Fibroblast of skin of scalp (primary cell): ENCODE measurements at places on chromosomes 1 and 21.

DNA sequence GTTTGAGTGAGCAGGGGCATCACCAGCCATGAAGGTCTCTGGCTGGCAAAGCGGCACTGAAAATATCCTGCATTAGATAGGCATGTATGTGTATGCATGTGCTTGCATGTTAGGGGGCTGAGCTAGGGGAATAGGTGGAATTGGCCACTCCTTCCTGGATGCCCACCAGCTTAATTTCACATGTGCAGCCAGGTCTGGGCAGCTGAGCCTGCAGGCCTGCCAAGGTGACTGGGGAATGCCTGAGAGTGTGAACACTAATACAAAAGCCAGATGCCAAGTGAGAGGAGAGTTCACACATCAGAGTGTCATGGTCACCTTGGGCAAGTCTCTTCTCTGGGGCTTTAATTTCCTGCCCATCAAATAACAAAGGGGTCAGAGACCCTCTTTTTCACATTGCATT is 155.9 kb downstream of the HIVEP3 start:
- DNase-seq = no peak

GRCh38 chr1:246020211-246020954 is 486.7 kb downstream of the SMYD3 start:
- DNase-seq = no peak

GRCh38 chr1:115697619-115698018 is 55.8 kb downstream of the VANGL1 start:
- no peak for DNase-seq

DNA sequence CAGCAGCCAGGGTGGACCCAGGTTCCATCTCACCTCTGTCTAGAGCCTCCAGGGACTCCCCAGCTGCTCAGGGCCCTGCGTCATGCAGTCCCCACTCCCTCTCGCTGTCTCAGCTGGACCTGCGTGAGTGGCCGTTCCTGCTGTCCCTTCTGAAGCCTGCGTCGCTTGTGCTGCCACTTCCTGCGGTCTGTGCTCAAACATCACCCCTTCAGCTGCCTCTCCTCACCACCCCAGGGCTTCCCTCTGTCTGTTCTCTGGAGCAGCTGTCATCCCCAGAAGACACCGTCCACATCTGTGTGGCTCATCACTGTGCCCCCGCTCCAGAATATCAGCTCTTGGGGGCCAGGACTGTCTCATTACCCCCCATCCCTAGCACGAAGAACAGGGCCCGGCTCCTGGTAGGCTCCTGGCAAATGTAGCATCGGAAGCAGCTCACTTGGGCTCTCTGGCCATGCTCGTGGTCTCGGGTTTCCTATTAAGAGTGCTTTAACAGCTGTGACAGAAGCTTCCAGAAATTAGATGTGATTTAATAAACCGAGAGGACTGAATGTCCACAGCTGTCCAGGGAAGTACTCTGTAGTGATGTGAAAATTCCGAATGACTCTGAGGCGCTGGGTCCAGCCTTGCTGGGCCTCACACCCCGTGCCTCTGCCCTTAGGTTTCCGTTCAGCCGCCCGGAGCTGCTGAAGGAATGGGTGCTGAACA is 3.3 kb downstream of the THAP3 start:
- no peak for DNase-seq

DNA sequence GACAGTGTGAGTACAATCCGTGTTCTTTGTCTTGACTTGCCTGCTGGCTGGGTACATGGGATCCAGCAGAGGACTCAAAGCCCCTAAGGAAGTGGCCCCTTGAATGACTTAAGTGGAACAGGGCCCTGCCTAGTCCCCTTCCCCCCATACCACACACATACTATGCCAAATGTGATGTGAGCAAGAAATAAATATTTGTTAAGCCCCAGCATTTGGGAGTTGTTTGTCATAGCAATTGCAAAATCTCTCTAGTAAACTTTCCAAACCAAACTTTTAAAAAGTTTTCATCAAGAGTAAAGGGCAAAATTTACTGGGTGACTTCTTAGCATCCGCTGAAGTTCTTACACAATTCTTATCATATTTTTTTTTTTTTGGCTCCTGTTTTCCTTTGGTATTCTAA is 32.5 kb upstream of the CACHD1 start:
- no peak for DNase-seq

DNA sequence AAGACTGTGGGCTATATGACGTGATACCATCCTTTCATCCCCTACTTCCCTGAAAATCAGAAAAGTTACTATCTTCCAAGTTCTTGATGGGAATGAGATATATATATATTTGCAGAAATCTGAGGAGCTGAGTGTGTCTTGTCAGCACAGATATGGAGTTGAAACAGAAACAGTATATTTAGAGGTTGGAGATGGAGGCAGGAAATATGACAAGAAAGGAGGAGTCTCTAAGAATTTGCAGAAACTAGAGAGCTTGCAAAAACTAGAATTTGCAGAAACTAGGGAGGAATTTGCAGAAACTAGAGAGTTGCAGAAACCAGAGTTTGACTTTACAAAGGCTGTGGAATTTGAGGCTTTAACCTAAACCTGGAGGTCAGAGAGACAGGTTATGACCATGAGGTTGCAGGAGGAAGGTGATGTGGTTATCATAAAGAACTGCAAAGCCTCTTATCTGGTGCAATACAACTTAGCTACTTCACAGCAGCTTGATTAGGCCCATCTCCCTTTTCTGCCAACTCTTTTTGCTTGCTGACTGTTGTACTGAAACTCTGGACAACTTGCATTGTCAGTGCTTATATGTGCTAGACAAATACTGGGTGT is 22.3 kb downstream of the XCL2 start:
- DNase-seq = no peak

- no peak for DNase-seq
These were observed 390.0 kb downstream of the CAMTA1 start for GRCh38 chr1:7174980-7175906.

- DNase-seq = no peak
These were observed 28.5 kb upstream of the SERBP1 start for GRCh38 chr1:67458663-67459062.

- no peak for DNase-seq
These were observed 13.1 kb downstream of the ACBD6 start for GRCh38 chr1:180489313-180489712.

GRCh38 chr21:41435706-41436105 is 9.7 kb downstream of the MX1 start:
- no peak for DNase-seq

- DNase-seq = no peak
These were observed 95.9 kb downstream of the PLD5 start for GRCh38 chr1:242428399-242429190.

GRCh38 chr1:235999259-235999925 is 65.5 kb downstream of the NID1 start:
- peak; percentile 80 for DNase-seq

DNA sequence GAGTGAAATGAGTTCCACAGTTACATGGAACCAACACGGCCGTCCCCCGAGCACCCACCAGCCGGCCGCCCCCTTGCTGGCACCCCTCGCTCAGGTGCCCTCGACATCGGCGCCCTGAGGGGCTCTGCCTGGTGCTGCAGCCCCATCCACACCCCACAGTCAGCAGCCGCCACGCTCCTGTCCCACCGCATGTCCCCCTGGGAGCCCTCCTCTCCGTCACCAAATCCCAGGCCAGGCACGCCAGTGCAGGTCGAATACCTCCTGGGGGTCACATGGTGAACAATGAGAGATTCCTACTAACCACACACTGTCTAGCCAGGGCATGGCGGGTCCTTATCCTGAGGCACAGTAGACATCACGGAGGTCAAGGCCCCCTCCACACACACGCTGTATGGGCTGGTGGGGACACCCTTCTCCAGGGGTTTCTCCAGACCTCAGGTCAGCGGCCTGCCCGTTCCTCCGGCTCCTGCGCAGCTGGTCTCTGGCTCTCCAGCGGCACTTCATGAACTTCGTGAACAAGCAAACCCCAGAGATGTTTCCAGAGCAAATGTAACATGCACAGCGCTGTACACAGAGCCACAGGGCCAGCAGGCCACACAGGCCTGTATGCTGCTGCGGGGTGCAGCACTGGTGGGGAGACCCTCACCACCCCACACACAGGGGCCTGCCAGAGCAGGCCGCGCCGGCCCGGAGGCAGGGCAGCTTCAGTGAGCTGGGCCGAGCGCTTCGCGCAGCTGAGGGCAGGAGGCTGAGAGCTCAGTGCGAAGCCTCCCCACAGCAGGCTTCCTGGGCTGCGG is 21.8 kb downstream of the POFUT2 start:
- no peak for DNase-seq

GRCh38 chr1:156160743-156161171 is 7.4 kb downstream of the SEMA4A start:
- peak; percentile 80 for DNase-seq

GRCh38 chr1:36585569-36586548 is 103.1 kb upstream of the CSF3R start:
- no peak for DNase-seq

GRCh38 chr1:101088431-101088830 is 62.8 kb upstream of the DPH5 start:
- peak; percentile 6 for DNase-seq

- DNase-seq = peak; percentile 51
These were observed 935 bp downstream of the KCNK2 start for GRCh38 chr1:215083383-215083961.

DNA sequence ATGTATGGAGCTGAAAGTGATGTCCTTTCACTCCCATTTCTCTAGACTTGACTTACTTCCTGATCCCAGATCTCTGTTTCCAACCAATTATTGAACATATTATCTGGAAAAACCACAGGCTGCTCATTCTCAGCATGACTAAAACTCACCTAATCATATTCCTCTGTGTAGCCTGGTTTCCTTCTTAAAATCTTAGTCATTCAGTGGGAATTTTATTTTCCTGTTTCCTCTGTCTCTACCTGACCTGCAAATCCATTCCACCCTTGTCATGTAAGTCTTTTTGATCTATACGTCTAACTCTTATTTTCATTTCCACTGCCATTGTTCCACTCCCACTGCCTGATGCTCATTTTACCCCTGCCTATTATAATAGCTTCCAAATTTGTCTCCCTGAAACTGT is 67.9 kb upstream of the APOBEC4 start:
- no peak for DNase-seq

DNA sequence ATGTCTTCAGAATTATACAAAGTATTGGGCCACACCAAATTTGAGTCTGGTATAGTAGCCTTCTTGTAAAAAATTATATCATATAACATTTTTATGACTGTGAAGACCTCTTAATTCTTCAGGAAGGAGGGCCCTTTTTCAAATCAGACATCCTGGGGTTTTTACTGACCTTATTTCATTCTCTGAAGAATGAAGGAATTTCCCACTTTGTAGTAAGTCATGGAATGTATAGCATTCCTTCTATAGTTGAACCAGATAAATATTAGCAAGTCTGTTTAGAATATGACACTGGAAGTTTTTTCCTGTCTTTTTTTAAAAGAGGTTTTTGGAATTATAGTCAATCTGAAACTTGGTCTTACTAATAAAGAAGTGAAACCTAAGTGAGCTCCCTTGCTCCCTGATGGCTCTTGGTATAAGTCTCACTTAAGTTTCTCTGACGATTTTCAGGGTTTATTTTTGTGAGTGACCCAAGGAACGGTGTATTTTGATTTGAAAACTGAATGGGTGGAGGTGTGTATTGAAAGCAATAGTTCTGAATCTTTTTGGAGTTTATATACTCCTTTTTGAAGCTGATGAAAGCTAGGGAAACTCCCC is 23.7 kb downstream of the SNX27 start:
- DNase-seq = peak; percentile 71

DNA sequence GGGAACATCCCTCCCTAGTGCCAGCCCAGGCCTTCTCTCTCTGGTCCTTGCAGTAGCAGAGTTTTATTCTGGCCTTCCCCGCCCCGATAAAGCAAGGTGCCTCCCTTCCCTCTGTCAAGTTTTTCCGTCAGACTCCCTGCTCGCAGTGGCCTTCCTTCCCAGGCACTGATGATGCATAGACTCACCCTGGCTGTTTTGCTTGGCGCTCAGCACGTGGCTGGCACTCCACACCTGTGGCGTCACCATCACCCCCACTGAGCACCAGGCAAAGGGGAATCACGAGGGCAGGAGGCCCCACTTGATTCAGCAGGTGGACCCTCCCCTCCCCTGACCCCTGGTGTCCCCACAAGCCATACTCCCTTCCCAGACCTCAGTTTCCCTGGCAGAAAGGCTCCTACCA is 7.4 kb downstream of the SLC26A9 start:
- DNase-seq = no peak

DNA sequence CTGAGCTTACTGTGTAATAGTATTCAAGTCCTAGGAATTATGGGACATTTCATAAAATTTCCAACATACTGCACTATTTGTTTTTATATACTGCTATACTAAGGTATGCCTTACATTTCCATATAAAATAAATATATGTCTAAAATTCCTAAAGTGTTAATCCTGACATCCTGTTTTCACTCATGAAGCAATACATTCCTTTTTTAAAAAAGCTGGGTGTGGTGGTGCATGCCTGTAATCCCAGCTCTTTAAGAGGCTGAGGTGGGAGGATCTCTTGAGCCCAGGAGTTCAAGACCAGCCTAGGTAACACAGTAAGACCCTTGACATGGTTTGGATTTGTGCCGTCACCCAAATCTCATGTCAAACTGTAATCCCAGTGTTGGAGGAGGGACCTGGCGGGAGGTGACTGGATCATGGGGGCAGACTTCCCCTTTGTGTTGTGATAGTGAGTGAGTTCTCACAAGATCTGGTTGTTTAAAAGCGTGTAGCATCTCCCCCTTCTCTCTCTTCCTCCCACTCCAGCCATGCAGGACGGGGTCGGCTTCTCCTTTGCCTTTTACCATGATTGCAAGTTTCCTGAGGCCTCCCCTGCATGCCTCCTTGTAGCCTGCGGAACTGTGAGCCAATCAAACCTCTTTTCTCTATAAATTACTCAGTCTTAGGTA is 5.8 kb downstream of the CDC42BPA start:
- DNase-seq = peak; percentile 62

DNA sequence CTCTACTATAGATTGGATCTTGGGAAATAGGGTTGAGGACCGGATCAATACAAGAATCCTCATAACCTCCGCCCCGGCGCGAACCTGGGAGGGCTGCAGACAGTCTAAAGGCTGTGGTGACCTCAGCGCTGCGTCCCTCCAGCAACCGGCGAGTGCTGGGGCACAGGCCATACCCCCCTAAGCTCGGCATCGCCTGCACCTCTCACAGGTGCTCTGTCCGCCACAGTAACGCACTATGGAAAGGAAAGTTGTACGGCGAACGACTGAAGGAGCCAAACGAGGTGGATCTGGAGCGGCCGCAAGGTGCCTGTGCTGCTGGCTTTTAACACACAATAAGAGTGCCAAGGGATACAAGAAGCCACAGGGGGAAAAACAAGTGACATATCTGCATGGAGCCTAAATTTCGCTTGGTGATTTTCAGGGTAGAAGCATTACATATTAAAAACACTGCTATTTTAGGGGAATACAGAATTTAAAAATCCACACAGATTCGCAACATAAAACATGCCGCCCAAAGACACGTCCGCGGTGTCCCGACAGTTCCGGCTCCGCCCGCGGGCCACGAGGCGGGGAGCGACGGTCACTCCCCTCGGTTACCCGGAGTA is 1.4 kb upstream of the RBM15 start:
- DNase-seq = no peak

DNA sequence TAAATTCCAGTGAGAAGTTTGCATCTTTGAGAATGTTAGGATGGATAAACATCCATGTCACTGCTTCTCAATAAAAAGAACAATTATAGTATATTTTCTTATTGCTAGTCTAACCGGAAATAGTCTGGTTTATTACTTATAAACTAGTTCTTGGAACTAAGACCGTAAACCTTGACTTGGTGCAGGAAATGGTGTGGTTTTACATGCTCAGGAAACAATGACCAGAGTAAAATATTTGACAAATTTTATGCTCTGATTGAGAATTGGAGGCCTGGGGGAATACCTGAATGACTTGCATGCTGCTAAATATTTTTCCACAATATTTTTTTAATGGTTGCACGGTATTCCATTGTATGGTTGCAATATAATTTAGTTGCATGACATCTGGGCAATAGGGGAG is 76.3 kb downstream of the XCL2 start:
- no peak for DNase-seq

GRCh38 chr1:230509281-230509977 is 83.3 kb upstream of the PGBD5 start:
- peak; percentile 90 for DNase-seq
